ENCODE measurements at places on chromosomes 4 and X.
A peak's percentile ranks its signal among the peaks of the same experiment; 100 is the strongest.

GRCh38 chr4:73573794-73574528, 46.3 kb downstream of the RASSF6 start:
- peak; percentile 63 for DNase-seq

DNA sequence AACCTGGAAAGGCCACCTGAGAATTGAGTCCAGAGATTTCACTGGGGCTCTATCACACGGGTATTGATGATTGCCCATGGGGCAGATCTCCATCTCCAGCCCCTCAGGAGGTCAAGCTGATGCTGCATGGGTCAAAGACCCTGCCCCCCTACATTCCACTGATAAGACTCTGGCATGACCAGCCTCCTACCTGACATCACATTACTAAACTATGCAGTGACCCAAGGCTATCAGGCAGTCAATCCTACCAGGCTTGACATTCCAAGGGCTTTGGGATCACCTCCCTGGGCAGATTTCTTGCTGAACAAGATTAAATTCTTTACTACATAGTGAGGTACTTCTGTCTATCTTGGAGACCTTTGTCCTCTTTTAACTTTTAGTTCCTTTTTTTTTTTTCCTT, 192.7 kb upstream of the STS start:
- DNase-seq = no peak

DNA sequence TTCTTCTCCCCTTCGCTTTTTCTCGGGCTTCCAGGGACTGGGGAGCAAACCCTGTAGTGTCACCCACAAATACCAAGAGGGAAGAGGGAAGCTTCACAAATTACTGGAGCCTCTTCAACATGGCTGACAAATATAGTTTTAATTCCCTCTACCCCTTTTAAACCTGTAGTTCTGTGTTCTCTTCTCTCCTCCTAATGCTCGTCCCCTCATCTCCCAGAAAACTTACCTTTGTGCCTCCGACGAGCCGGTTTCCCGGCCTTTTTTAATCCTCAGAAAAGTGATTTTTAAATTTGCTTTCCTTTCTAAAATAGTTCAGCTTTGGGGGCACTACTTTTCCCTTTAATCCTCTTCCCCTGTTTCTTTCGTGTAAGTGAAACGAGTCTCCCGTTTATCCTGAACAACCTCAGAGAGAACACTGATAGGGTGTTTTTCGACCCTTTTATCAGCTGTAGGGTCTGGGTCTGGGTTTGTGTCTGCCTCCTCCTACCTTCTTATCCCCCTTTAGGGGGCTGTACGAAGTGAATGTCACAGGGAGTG, 408 bp downstream of the TET2 start:
- DNase-seq = peak; percentile 0

DNA sequence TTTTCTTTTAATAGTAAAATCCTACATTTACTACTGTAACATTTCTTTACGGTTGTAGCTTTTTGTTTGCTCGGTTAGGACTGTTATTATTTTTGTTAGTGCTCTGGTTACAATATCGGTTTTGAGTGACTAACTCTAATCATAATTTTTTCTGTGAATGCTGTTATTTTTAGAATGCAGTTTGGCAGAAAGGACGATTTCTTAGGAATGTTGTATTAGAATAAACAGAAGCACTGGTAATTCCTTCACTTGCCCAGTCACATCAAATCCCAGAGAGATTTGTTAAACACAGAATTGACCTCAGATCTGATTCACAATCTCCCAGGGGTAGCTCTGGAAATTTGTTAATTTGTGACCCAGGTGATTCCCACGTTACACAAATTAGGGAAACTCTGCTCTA, 21.7 kb downstream of the DDIT4L start:
- DNase-seq = no peak

DNA sequence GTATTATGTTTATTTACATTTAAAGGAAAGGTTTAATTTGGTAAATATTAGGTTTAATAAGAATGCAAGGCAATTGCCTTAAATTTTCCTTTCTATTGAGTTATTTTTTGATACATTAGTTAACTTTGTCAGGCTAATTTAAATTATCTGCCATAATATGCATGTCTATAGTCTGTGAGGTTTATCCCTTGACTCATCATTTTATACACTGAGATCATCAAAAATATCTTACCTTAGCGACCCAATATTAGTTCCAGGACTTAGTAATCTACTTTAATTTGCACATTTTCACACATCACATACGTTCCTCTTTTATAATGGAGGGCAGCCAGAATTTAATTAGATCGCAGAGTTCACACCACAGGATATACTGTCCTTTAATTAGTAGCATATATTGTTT, 999.5 kb upstream of the GRID2 start:
- no peak for DNase-seq
